Activated CD8-positive, alpha-beta memory T cell treated with anti-CD3 and anti-CD28 coated beads for 4 hours (primary cell): ENCODE measurements at places on chromosomes 1 and 21.

DNA sequence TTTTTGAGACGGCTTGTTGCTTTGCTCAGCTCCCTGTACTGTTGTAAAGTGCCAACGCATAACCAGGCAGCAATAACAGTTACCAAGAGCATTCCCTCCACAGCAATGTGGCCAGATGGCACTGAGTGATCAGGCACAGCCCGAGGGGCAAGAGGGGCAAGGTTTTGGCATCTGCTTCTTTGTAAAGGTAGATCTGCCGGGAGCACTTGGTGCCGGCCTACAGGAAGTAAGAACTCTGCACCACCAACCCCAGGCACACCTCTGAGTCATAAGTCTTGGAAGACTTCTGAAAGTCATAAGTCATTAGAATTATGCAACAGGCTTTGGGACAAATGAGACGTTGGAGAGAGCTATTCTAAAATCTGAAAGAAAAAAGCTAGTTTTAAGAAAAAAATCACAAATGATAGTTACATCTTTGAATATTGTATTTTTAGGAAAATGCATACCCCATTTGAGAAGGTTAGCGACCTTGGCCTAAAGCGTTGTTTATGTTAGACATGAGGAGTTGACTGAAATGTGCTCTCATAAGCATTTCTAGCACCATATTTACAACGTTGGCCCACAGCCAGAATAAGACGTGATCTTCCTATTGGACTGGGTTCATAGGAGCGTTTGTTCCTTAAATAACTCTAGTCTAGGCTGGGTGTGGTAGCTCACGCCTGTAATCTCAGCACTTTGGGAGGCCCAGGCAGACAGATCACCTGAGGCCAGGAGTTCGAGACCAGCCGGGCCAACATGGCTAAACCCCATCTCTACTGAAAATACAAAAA lies 37.7 kb upstream of the MAP10 start:
- DNase-seq, result no peak

GRCh38 chr1:47529520-47530098 lies 91.8 kb downstream of the FOXD2 start:
- DNase-seq, result no peak

DNA sequence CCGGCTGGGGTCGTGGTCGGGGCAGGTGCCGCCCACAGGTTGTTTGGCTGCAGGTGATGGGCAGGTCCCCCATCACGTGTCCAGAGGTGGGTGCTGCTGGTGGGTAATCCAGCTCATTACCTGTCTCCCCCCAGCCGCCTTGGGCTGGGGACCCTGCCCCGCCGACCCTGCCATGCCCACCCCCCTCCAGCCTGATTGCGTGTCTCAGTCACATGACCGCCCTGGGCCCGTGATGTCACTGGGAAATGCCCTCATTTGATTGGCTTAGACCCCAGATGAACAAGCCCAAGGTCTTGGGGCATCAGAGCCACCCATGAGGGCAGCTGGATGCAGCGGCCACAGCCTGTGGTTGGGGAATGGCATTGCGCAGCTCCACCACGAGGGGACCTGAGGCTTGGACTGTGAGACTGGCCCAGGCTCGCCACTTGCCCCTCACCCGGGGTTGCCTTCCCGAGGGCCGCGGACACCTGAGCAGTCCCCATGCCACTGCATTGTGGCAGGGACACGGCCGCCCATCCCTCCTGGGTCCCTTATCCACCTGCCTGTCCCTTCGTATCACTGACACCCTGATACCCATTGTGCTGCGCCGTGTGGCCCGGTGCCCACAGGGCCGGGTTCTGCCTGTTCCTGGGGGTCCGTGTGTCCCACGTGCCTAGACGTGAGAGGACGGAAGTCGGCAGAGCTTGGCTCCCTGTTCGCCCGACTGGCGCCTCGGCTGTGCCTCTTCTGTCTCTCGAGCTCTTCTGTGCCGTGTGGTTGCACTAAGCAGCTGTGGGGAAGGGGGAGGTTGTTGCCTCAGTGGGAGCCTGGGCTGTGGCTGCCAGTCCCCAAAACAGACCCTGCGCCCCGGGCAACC lies 68.0 kb downstream of the FAAP20 start:
- no peak for DNase-seq

DNA sequence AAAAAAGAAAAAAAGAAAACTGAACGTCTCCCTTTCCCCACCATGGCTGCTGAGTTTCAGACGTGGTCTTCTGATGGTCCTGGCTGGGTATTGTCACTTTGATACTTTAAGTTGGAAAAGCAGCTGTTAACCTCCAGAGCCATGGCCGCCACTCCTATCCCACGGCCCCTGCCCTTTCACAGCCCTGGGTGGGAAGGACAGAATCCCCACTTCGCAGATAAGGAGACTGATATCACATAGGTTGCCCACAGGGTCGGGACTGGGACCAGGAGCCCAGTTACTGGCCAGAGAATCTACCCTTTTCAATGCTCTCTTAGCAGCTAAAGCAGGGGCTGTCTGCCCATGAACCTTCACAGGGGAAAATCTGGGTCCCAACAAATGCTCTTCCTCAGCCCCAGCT lies 16.8 kb downstream of the BMP8A start:
- no peak for DNase-seq

DNA sequence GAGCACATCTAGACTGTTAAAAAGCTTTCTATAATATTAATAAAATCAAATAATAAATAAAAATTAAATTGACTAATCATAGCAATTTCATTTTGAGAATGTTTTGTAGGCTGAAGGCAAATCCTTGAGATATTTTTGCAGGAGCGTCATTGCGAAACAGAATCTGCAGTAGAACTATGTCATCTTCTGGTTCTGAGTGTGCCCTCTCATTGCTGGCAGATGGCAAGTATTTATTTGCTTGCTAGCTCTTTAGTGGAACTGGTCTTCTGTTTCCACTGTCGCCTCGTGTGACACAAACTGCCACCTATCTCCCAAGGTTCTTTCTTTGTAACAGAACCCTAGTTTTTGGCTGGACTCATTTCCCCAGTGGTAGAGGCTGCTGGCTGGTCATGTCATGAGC lies 19.0 kb upstream of the IRF2BP2 start:
- no peak for DNase-seq

- no peak for DNase-seq
These were observed 71.7 kb downstream of the SEC16B start for GRCh38 chr1:177897998-177898654.

GRCh38 chr21:43703035-43703880 lies 15.7 kb upstream of the PDXK start:
- DNase-seq, result no peak

- DNase-seq, result no peak
These were observed 88.5 kb upstream of the GPR88 start for GRCh38 chr1:100449477-100449876.

GRCh38 chr1:10338047-10338446 lies 60.8 kb upstream of the PGD start:
- peak; percentile 7 for DNase-seq

DNA sequence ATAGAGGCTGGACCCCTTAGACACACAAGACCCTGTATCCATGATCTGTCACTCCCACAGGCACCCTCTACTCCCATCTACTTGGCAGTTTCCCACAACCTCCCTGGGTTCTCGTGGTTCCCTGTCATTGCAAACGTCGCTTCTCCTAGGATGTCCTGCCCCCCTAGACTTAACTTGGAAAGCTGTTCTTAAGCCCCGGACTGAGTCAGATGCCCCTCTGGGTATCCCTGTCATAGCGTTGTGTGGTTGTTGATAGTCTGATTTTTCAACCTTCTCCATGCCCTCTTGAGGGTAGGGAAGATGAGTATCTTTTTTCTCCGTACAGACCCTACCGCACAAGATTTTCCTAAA lies 11.8 kb downstream of the RCC1 start:
- DNase-seq, result no peak

DNA sequence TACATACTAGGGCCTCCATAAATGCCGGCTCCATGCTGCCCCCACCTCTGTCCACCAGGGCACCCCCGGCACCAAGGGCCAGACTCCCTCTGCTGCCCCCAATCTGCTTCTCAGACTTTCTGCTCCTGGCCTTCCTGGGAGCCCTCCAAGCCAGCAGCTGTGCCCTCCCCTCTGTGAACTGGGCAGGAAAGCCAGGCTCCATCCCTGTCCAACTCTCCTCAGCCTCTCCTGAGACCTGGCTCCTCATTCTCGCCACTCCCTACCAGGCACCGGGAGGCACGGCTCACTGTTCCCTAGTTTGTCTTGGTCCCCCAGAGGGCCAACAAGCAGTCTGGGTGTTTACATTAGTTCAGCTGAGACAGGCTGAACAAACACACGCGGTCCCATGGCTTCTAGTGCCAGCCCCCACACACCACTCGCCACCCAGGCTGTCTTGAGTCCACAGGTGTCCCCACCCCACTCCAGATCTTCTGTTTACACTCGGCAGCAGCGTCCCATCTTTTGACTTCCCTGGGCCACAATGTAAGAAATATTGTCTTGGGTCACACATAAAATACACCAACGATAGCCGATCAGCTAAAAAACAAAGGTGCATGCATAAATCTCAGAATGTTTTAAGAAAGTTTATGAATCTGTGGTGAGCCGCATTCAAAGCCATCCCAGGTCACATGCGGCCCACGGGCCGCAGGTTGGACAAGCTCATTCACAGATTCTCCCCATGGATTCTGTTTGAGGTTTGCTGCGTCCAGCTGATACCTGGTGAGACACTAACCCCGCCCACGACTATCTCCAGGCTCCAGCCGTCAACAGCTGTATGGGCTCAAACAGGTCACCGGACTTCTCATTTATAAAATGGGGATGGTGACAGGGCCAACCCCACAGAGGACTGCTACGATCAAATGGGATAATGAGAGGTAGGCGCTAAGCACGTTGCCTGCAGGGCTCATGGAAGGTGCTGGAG lies 29.5 kb upstream of the ECE1 start:
- DNase-seq, result no peak

GRCh38 chr21:14382486-14382834 lies 486 bp downstream of the HSPA13 start:
- DNase-seq, result peak; percentile 1

- DNase-seq, result no peak
These were observed 8.7 kb downstream of the CAPZB start for GRCh38 chr1:19476450-19477190.

DNA sequence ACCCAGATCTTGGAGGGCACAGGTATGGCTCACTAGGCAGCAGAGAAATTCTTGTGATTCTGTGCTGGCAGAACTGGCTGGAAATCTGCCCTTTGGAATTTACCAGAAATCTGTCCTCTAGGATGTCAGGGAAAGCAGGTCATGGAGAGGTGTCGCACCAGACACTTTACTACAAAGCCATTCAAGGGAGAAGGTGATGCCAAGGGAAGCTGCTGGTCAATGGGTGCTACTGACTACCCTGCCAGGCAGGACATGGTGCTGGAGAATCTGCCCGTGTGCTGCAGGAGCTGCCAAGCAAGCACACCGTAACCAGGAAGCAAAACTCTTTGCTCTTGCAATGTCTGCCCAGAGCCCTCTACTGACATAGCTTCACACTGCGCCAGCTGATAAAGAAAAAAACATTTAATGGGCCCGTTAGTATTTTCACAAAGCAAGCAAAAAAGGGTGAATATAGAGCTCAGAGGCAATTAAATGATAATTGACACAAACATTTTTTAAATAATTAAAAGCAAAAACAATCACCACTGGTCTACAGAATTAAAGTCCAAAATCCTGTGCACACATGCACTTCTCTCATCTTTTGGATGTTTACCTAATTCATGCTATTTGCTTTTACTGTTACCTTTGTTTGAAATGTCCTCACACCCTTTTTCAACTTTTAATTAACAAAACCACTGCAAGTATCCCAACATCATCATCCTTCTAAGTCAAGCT lies 7.2 kb upstream of the FBXO28 start:
- no peak for DNase-seq

- DNase-seq, result no peak
These were observed 32.1 kb upstream of the COL18A1 start for GRCh38 chr21:45372732-45373355.

DNA sequence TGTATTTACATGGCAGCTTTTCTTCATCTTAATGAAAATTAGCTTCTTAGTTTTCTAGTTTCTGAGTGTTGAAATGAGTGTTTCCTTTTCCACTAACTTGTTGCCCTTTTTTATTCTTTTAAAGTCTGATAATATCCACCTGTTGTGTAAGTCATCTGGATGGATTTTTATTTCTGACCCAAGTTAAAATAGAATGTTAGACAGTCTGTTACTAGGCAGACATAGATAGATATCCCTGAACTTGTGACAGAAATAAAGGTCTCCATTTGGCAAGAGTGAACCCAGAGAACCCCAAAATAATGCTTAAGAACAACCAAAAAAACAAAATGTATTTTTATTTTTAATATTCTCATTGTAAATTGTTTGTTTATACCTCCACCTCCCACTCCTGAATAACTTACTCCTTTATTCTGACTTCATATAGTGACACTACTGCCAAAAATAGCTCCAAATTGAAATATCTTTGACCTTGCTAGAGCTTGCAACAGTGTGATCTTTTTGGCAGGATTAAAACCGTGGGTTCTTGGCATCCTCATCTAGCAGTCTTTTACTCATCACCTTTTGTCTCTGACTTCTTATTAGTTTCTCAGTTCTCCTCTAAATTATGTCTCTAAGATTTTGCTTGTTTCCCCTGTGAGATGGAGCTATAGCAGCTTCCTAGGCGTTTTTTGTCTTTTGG lies 26.9 kb upstream of the SH3D21 start:
- DNase-seq, result no peak
